CD4-positive, alpha-beta T cell (primary cell): ENCODE measurements at places on chromosomes 5 and 9. TPM values are rescaled to one million over a fixed set of nuclear protein-coding genes. Genes with fewer than 3 reads are reported as not detected.

DNA sequence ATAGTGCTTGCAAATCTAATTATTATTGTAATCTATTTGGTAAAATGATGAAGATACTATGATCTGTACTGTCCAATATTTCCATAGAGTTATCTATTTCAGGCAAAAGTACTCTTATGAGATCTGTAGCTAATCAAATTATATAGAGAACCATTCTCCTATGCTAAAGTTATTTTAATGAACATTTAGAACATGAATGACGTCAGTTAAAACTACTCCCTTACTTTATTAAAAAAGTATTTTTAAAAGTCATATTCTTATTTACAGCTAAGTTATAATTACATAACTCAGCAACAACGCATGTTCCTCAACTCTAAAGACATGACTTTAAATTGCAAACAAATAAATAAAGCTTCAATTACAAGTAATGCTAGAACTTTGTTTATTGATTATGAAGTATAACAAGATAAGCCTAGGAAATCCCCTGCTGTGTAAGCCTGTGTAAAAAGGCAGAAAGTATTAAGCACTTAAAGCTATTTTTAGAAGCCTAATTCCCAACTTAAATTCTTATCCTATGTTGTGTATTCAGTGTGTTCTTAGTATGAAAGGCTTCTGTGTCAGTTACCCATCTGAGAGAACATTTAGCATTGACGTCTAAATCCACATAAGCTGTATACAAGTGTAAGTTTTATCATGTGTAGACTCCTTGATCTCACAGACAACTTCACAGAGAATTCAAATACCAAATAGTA is 285.7 kb downstream of the HCN1 start:
- H3K4me3 ChIP-seq = no peak overlapping the region
- no peaks in the 10 kb centered on the region for H3K4me1 ChIP-seq
- DNase-seq = no peak
- no peaks in the 10 kb centered on the region for H3K27me3 ChIP-seq
- no peak overlapping the region for H3K27ac ChIP-seq

DNA sequence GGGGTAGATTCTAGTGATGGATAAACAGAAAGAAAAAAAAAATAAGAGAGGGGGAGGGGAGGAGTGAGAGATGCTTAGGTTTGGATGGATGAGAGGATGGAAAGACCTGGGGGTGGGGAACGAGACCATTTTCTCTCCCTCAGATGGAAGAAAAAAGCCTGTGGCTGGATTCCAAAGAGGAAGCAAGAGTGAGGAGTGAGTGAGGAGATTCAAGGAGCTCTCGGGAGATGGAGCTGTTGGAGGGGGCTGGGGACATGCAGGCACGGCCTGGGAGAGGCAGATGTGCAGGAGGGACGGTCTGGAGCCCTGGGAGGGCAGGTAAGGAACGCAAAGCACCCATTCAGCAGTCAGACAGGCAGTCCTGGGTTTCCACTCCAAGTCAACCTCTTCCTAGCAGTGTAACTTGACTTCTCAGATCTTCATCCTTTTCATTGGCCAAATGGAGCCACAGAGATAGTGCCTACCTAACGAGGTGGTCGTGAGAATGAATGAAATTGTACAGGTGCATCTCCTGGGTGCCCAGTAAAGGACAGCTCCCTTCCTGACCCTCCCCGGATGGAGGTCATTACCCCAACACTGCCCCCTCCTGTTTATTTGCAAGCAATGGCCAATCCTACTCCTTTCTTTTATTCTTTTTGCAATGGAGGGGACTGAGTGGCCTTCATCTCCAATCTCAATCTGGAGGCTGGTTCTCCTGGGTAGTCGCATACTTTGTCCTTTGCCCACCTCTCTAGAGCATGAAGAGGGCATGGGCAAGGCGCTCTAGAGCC is 52.2 kb downstream of the PCDH1 start:
- no peak for DNase-seq
- no peaks in the 10 kb centered on the region for H3K4me1 ChIP-seq
- H3K36me3 ChIP-seq = no peaks in the 10 kb centered on the region
- H3K27me3 ChIP-seq = peaks cover 6% of the 10 kb centered on the region
- H3K27ac ChIP-seq = no peak overlapping the region

DNA sequence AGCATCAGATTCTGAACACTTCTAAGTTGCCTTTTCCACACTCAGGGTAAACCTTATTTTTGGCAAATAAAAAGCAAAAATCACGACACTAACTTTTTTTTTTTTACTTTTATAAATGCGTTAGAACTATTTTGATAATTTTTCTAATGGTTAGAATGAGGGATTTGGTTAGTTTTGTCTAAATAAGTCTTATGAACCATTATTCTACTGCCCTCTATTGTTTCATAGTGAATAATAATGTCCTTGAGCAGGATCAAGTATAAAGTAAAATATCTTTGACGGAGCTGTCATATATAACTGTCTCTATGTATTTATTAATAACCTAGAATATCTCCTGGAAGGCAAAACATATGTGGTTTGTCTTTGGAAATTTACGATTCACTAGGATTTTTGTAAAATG is 631.8 kb downstream of the GABRG2 start:
- no peak overlapping the region for H3K27ac ChIP-seq
- H3K4me1 ChIP-seq = no peaks in the 10 kb centered on the region
- H3K4me3 ChIP-seq = no peak overlapping the region
- no peaks in the 10 kb centered on the region for H3K27me3 ChIP-seq

DNA sequence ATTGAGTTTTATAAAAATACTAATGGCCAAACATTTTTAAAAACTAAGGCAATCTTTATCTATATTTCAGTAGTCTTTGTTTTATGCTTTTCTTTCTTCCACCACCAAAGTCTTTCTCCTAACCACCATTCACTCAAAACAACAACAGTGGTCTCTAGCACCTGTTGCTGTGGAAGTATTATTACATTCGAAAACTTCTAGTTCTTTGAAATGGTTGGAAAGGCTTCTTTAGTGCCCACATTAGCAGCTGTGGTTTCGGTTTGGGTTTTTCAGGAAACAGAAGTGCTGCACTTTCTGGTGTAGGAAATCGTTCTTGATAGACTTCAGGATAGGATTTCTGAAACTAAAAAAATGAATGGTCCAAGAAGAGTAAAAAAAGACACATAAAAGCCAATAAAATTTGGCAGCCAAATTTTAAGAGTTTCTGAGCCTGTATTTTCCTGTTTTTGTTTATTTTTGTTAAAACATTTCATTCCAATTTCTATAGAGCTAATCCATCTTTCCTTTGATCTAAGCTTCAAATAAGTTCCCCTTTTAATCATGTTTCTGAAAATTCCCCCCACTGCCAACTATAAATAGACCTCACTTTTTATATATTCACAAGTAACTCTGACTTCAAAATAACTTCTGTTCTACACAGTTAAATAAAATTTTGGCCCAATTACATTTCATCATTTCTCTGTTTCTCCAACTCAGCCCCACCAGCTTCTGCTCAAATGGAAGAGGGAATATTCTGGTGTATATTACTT is 102.2 kb downstream of the DEPDC1B start:
- H3K4me3 ChIP-seq = no peak overlapping the region
- no peak for DNase-seq
- no peak overlapping the region for H3K27ac ChIP-seq

- H3K27me3 ChIP-seq = no peaks in the 10 kb centered on the region
- H3K36me3 ChIP-seq = no peaks in the 10 kb centered on the region
- DNase-seq = no peak
Measured at GRCh38 chr9:31084350-31084749, 1300.1 kb upstream of the ACO1 start.

GRCh38 chr5:144237851-144238250 is 67.2 kb downstream of the KCTD16 start:
- no peaks in the 10 kb centered on the region for H3K4me1 ChIP-seq
- H3K27me3 ChIP-seq = peaks cover 2% of the 10 kb centered on the region
- no peak overlapping the region for H3K4me3 ChIP-seq
- H3K27ac ChIP-seq = no peak overlapping the region

DNA sequence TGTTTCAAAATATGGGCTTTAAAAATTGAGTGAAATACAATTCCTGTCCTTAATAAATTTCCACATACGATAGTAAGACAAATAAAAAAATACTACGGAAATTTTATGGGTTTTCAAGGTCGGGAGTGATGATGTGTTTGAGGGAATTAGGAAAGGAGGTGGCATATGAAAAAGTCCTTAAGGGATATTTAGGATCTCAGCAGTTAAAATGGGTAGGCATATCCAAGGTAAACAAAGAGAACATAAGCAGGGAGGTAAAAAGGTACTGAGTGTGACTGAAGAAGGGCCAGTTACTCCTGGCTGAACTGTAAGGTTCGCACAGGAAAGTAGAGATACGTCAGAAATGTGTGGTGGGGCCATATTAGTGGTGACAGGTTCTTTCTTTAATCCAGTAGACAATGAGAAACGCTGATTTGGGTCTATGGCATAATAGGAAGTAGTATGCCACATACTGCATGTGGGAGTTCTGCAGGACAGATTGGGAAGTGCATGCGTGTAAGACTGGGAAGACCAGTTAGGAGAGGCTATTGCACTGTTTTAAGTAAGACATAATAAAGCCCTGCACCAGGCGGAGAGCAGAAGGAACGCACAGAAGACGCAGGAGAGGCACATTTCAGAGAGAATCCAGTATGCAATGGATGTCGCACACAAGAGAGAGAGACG is 937 bp upstream of the HMGCR start:
- peak overlapping the region; percentile 82 for H3K4me3 ChIP-seq
- peak overlapping the region; percentile 64 for H3K27ac ChIP-seq
- no peak for DNase-seq
- no peaks in the 10 kb centered on the region for H3K27me3 ChIP-seq
- H3K4me1 ChIP-seq = peaks cover 5% of the 10 kb centered on the region
- H3K36me3 ChIP-seq = no peaks in the 10 kb centered on the region

The SLC34A3 gene
- total RNA-seq = not detected

The TOR4A gene
- total RNA-seq = 0.67 TPM

The EIF4E1B gene
- not detected for total RNA-seq

The GRM6 gene
- total RNA-seq = not detected

The ADCY2 gene
- not detected for total RNA-seq
